ENCODE measurements at places on chromosomes 3 and 15.

DNA sequence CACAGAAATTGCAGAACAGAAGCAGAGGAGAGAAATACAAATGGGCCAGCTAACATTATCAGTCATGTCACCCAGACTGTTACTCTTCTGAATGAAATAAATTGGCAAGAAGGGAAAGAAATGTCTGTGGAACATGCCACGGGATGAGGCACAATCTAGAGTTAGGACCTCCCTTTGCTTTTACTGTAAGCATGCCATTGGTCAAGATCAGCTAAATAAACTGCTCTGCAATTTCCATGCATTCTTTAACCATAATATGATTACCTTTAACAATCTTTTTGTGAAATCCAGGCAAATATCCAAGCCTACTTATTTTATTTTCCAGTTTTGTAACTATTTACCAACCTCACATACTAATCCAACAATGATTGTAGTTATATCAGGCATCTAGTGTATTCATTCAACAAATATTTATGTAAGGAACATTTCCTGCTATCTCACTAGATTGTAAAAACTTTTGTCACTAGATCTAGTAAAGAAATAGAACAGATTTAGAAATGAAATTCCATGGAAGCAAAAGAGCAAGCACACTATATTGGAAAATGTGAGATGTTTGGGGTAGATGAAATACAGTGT, 383.4 kb downstream of the MECOM start:
- DNase-seq, result no peak

- DNase-seq, result no peak
Measured at GRCh38 chr3:9646800-9647152, 2.5 kb upstream of the MTMR14 start.

DNA sequence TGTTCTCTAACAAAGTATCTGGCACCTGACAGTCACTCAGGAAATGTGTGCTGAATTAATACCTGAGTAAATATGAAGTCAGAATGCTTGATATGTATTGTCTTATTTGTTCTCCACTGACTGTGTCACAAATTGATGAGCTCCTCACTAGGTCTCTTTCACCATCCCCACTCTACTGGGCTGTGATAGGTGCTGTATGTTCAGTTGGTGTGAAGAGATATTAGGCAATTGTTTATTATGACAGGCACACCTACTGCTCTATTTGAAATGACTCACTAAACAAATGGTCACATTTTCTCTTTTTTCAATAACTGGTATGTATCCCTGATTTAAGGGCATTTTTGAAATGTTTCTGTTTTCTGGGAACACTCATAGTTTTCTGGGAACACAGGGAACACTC, 25.2 kb upstream of the CCDC39 start:
- no peak for DNase-seq

GRCh38 chr3:58005669-58006068, 2.6 kb upstream of the FLNB start:
- no peak for DNase-seq

DNA sequence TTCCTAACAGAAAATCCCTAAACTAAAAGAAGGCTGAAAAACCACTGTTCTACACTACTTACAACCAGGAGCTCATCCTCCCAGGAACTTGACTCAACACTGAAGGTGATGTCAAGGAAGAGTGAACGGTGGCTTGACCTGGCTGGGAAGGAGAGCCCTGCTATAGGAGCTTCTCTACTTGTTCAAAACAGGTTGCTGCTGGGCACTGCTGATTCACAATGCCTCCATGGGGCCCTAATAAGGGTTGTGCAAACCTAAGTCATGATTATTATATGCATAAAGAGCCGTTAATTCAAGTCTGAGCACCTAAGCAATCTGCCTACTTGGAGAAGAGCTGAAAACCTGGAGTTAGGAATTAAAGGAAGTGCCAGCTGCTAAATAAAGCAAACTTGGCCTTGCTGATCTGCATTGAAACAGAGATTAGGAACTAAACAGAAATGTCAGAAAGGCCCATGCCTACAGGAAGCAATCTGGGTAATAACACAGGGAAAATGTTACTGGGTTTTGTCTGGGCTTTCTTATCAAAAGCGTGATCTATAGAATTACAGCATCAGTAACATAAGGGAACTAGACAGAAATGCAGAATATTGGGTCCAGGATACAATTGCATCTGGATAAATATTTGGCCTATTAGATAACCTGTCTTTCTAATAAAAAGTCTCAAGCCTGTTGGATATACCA, 243.2 kb downstream of the NEK10 start:
- DNase-seq, result no peak

DNA sequence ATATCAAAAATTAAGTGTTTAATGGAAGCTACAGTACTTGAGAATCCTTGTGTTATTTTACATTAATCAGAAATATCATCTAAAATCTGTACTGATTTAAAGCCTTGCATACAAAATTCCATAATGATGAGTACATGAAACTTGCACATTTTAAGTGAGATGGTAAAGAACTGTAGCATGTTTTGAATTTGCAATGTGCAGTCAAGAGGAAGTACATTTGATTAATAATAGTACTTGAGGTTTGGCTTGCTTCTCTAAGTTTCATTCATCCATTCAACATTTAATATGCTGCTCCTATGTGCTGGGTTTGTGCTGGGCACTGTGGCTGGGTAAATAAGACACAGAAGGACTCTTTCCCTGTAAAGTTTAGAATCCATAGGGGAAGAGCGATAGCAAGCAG, 332.3 kb downstream of the CNTN3 start:
- no peak for DNase-seq

DNA sequence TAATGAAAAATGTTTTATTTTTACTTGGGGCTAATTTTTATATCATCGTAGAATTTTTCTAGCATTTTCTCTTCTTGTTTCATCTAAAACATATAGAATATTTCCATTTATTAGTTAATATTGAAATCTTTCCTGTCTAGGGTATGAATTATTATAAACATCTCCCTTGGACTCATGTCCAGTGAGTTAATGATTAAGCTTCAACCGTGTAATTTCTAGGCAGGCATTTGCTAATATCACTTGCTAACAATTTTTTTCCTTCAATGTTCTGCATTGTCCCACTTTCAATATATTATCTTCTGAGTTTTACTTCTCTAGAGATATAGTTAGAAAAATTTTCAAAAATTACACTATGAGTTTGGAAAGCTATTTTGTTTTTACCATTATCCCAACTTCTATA, 1371.6 kb upstream of the EPHA6 start:
- no peak for DNase-seq

- no peak for DNase-seq
Measured at GRCh38 chr15:85592148-85592547, 202.6 kb downstream of the KLHL25 start.

DNA sequence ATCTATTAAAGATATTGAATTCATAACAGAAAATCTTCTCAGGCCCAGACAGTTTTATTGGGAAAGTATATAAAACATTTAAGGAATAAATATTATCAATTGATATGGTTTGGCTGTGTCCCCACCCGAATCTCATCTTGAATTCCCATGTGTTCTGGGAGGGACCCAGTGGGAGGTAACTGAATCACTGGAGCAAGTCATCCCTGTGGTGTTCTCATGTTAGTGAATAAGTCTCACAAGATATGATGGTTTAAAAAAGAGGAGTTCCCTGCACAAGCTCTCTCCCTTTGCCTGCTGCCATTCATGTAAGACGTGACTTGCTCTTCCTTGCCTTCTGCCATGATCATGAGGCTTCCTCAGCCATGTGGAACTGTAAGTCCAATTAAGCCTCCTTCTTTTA, 160.5 kb downstream of the ANO10 start:
- DNase-seq, result no peak

- DNase-seq, result no peak
Measured at GRCh38 chr3:197458906-197459470, 96.8 kb downstream of the BDH1 start.

DNA sequence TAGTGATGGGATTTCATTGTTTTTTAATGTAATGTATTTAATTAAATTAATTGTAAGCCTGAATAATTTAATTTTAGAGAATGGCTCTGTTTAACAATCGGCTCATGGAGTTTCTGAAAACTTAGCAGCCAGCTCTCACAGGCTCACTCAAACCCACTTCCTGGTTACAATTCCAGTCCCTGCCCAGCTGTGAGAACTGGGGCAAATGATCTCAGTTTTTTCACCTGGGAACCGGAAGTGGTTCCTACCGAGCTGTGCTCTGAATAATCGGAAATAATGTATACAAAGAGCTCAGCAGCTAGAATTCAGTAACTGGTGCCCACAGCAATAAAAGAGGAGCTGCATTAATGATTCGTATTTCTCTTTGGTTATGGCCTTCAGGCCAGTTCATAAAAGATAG, 244.3 kb upstream of the MCTP2 start:
- DNase-seq, result peak; percentile 13

GRCh38 chr3:125395091-125395490, 20.0 kb upstream of the ZNF148 start:
- DNase-seq, result no peak

DNA sequence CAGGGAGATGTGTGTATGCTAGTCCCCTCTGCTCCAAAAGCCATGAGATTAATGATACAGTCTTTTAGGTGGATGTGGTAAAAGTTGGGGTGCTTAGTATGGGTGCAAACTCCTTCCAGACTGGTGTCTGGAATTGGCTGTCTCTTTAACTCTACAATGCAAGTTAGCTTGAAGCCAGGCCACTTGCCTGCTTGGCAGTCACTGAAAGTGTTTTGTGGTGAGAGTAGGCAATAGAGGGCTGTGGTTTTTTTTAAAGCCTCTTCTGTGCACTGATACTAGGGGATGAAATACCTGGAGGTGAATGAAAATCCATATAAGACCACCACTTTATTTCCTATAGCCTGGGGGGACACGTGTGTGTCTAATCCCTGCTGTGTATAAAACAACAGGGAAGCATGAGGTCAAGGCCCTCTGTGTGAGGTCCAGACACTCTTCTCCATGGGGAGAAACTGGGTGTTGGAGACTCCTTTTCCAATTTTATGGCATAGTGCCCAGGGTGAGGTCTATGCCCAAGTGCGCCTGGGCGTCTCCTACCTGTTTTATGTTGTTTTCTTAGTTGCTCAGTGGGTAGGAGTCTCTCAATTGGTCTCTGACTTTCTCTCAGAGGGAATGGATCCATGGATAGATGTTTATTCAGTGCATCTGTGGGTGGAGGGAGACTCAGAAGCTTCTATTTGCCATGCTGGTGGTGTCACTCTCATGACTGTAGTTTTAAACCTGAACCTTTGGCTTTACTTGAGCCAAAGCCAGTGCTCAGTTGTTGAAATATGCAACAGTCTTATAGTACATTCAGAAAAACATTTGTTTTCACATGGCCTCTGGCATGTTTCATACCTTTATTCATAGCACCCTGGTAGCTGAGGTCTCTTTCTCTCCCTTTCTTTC, 327.8 kb upstream of the ATP11B start:
- no peak for DNase-seq

DNA sequence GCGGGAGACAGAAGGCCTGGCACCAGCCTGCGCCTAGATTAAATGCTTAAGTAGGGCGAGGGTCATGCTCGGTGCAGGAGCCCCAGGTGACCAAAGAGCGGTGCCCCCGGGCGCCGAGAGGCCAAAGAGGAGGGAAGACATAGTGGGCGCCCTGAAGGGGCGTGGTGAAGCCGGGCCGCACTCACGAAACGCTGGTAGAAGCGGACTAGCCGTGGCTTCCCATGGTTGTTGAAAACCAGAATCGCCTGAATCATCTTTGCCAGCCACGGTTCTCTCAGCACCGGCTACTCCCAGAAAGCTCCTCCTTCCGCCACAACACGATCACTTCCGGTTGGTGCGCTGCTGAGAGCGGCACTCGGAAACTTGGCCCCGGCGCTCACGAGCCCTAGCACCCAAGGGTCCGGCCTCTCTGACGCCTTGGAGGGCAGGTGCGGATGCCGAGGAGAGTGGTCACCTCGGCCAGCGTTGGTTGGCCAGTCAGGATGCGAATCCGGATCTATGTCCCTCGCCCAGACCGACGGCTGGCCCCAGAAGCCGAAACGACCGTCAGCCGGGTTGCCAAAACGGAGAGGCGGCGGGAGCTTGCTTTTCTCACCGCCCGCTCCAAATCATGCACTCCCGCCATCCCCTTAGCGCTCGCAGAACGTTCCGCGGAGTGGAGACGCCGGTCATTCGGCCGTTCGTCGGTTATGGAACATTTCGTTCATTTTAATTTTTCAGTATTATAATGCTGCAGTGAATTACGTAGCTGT, at the start of gene AP3S2:
Gene AP3S2 (minus strand): TSS at position 299 of the 752 bp plus-strand sequence. CDS start 45 bp downstream, at position 254.
- DNase-seq, result peak; percentile 80

DNA sequence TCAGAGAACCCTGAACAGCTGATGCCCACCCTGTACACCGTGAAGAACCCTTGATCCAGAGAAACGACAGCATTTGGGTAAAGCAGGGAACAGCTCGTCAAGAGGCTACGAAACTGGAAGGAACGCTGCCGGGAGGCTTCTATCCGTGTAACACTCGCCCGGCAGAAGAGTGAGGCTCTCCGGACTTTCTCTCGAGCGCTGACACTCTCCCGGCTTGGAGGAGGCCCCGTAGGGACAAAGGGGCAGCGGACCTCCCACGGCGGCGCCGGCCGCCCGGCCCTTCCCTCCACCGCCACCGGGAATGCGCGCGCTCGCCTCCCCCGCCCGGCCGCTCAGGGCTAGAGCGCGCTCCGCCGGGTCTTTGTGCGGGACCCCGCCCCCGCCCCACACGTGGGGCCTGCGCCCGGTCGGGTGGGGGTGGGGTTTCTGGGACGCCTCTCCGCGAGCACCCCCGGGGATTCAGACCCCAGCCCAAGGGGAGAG, 1.7 kb downstream of the HYAL2 start:
- peak; percentile 48 for DNase-seq

- DNase-seq, result no peak
Measured at GRCh38 chr15:34606545-34606944, 23.1 kb upstream of the GOLGA8B start.

GRCh38 chr15:99682455-99682854, 50.8 kb downstream of the LYSMD4 start:
- DNase-seq, result no peak

- no peak for DNase-seq
Measured at GRCh38 chr3:17235310-17235709, 350.6 kb downstream of the PLCL2 start.

- no peak for DNase-seq
Measured at GRCh38 chr3:150145659-150146058, 175.0 kb upstream of the PFN2 start.

GRCh38 chr15:60584355-60584998, 105.5 kb upstream of the ICE2 start:
- DNase-seq, result no peak

DNA sequence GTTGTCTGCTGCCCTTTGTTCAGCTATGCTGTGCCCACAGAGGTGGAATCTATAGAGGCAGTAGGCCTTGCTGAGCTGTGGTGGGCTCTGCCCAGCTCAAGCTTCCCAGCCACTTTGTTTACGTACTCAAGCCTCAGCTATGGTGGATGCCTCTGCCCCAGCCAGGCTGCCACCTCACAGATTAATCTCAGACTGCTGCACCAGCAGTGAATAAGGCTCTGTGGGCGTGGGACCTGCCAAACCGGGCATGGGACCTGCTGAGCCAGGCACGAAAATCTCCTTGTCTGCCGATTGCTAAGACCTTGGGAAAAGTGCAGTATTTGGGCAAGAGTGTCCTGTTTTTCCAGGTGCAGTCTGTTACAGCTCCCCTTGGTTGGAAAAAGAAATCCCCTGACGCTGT, 26.8 kb downstream of the SLITRK3 start:
- DNase-seq, result no peak

Measured in effector memory CD4-positive, alpha-beta T cell (primary cell).